Stimulated activated CD8-positive, alpha-beta memory T cell treated with anti-CD3 and anti-CD28 coated beads, Interleukin-4, amount 100 ng/mL, for 1 hour (primary cell): ENCODE measurements at places on chromosomes 2 and 18.

GRCh38 chr18:2982452-2983269 lies 30.3 kb downstream of the LPIN2 start:
- DNase-seq: no peak

- DNase-seq: no peak
These were observed 16.7 kb upstream of the EPB41L5 start for GRCh38 chr2:119996148-119996547.

- DNase-seq: no peak
These were observed 170.4 kb downstream of the KCNE4 start for GRCh38 chr2:223222397-223222796.

DNA sequence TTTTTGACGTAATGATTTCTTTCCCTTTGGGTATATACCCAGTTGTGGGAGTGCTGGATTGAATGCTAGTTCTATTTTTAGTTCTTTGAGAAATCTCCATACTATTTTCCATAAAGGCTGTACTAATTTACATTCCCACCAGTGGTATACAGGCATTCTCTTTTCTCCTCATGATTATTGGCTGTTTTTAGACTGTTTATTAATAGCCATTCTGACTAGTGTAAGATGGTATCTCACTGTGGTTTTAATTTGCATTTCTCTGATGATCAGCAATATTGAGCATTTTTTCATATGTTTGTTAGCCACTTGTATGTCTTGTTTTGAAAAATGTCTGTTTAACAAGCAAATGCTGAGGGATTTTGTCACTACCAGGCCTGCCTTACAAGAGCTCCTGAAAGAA lies 9.2 kb upstream of the CD28 start:
- no peak for DNase-seq

GRCh38 chr2:217216316-217216715 lies 356.5 kb upstream of the TNP1 start:
- no peak for DNase-seq

- no peak for DNase-seq
These were observed 72.9 kb downstream of the C1QL2 start for GRCh38 chr2:119085613-119086012.

- DNase-seq: no peak
These were observed 299.0 kb downstream of the FBXO15 start for GRCh38 chr18:73848656-73849055.

DNA sequence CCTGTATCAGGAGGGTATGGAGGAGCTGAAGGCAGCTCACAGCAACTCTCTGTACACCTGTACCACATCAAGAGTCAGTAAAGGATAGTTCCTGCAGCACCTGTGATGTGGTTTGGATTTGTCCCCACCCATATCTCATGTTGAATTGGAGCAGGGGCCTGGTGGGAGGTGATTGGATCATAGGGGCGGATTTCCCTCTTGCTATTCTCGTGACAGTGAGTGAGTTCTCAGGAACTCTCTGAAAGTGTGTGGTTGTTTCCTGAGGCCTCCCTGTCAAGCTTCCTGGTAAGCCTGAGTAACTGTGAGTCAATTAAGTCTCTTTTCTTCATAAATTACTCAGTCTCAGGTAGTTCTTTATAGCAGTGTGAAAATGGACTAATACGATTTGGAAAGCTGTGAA lies 28.9 kb downstream of the OSBPL1A start:
- no peak for DNase-seq

- DNase-seq: no peak
These were observed 205.9 kb downstream of the C1D start for GRCh38 chr2:67856866-67857265.

- DNase-seq: no peak
These were observed 155.0 kb downstream of the EIPR1 start for GRCh38 chr2:3222636-3223035.

DNA sequence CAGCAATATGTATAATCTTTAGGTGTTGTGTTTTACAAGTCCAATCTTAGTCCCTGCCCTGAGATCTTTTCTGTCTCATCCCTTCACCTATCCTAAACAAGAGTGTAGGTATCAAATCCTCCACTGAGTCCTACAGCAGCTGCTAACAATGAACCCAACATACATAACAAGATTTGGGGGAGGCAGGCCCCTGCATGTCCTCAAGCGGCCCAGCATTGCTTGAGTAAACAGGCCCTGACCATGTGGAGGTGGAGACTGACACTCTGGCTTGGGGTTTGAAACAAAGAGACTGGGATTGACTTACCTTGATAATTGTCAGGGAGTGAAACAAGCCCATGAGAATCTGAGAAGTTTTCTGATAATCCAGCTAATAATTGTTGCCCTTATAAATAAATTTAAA lies 213.4 kb downstream of the STK39 start:
- DNase-seq: no peak

DNA sequence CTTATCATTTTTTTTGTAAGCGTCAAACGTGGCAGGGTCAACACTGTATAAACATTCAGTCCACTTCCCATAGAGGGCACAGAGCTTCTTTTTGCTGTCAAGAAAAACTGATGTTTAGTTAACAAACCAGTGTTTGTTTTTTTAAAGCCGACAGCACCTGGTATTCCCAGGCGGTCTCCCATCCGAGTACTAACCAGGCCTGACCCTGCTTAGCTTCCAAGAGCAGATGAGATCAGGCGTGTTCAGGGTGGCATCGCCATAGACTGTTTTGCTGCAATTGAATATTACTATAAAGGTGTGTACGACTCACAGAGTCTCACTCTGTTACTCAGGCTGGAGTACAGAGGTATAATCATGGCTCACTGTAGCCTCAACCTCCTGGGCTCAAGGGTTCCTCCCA lies 31.5 kb downstream of the CABYR start:
- DNase-seq: no peak

DNA sequence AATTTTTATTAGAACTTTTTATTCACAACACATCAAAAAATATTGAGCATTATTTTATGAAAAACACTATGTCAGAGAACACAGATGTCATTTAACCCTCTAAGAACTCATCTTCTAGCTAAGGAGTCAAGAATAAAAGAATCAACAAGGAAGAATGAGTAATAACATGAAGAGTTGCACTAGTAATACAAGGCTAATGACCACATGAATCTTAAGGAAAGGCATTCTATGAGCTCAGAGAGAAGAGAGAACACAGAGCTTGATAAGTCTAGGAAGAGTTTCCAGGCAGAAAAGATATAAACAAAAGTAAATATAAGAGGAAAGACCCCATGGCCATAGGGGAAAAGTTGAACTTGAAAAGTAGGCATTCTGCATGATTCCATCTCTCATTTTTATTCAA lies 166.5 kb downstream of the MAIP1 start:
- DNase-seq: no peak

- no peak for DNase-seq
These were observed 177.9 kb upstream of the SETBP1 start for GRCh38 chr18:44502790-44503189.

- DNase-seq: no peak
These were observed 182.4 kb upstream of the ETAA1 start for GRCh38 chr2:67214585-67215185.

GRCh38 chr2:138589663-138590062 lies 88.1 kb downstream of the SPOPL start:
- no peak for DNase-seq
